ENCODE measurements at places on chromosomes 7 and 10.

GRCh38 chr10:35822316-35822715, 180.2 kb upstream of the FZD8 start:
- no peak overlapping the region for H3K4me3 ChIP-seq
- no peaks in the 10 kb centered on the region for H3K27me3 ChIP-seq
- peaks cover 1% of the 10 kb centered on the region for H3K36me3 ChIP-seq
- DNase-seq = no peak
- H3K27ac ChIP-seq = no peak overlapping the region

DNA sequence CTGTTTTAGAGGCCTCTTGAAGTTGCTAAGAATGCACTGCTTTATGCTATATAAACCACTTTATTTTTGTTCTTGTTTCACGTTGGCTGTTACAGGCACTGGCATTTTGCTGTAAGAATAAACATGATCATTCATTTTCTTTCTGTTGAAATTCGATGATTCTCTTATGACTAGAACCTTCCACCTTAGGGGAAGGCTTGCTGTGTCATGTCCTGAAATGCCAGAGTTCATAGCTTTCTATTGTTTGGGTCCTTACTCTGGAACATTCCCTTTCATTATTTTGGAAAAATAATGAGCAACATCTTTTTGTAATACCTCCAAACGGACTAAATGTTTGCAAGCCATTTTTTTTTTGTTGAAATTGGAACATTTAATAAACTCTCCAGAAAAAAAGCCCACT, 495.1 kb upstream of the POT1 start:
- no peaks in the 10 kb centered on the region for H3K27me3 ChIP-seq
- no peak overlapping the region for H3K27ac ChIP-seq
- DNase-seq = no peak
- no peaks in the 10 kb centered on the region for H3K36me3 ChIP-seq
- H3K4me3 ChIP-seq = no peak overlapping the region

GRCh38 chr7:27678617-27679260, 16.1 kb upstream of the HIBADH start:
- no peak overlapping the region for H3K27ac ChIP-seq
- H3K27me3 ChIP-seq = no peaks in the 10 kb centered on the region
- no peak for DNase-seq
- H3K36me3 ChIP-seq = no peaks in the 10 kb centered on the region

- H3K4me3 ChIP-seq = no peak overlapping the region
- peak; percentile 31 for DNase-seq
- H3K36me3 ChIP-seq = no peaks in the 10 kb centered on the region
Measured at GRCh38 chr7:137656227-137656849, 190.4 kb downstream of the DGKI start.

GRCh38 chr7:134780166-134780828, 863 bp downstream of the CALD1 start:
- H3K27ac ChIP-seq = no peak overlapping the region
- H3K4me1 ChIP-seq = no peaks in the 10 kb centered on the region
- no peak for DNase-seq
- H3K27me3 ChIP-seq = peaks cover 55% of the 10 kb centered on the region
- H3K36me3 ChIP-seq = no peaks in the 10 kb centered on the region

DNA sequence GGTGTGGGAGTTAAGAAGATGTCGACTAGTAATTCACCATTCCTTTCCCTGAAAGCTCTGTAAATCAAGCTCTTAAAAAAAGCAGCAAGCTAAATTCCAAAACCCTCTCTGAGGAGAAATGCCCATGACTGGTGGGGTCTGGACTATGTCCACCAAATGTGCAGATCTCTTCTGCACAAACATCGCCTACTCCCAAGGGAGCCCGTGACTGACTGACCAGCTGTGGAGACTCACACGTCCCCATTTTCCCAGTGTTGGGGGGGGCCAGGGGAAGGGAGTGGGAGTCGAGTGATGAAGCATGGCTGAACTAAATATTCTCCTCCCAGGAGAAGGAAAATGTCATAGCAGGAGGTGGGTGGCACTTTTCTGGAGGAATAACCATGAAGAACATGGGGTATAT, 164.1 kb upstream of the HPS1 start:
- H3K27ac ChIP-seq = no peak overlapping the region
- H3K4me3 ChIP-seq = no peak overlapping the region
- DNase-seq = no peak
- no peaks in the 10 kb centered on the region for H3K4me1 ChIP-seq
- H3K36me3 ChIP-seq = no peaks in the 10 kb centered on the region

DNA sequence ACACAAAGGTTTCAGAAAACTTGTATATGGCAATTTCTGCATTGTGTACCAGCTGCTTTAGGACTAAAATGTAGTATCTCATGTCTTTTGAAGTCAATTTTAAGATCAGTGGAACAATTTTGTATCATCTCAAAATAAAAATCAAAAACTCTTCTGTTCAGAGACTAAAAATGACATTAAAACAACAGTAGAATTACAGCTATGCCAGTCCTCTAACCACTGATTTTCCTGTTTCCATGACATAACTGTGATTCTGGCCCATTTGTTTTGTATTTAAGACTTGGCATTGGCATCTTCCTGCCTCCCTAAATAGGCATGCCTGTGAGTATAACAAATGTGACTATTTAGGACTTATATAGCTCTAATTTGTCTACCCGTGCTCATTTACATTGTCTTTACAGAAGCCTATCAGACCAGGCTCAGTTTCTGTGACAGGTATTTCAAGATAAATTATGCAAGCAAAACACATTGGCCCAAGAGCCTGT, 29.1 kb upstream of the VPS41 start:
- no peak overlapping the region for H3K4me3 ChIP-seq
- H3K4me1 ChIP-seq = no peaks in the 10 kb centered on the region
- peaks cover 35% of the 10 kb centered on the region for H3K27me3 ChIP-seq
- no peak overlapping the region for H3K27ac ChIP-seq

- no peaks in the 10 kb centered on the region for H3K4me1 ChIP-seq
- H3K36me3 ChIP-seq = peaks cover 3% of the 10 kb centered on the region
- no peak overlapping the region for H3K4me3 ChIP-seq
- no peak overlapping the region for H3K27ac ChIP-seq
- H3K27me3 ChIP-seq = peaks cover 21% of the 10 kb centered on the region
Measured at GRCh38 chr10:3698312-3698711, 86.7 kb downstream of the KLF6 start.

DNA sequence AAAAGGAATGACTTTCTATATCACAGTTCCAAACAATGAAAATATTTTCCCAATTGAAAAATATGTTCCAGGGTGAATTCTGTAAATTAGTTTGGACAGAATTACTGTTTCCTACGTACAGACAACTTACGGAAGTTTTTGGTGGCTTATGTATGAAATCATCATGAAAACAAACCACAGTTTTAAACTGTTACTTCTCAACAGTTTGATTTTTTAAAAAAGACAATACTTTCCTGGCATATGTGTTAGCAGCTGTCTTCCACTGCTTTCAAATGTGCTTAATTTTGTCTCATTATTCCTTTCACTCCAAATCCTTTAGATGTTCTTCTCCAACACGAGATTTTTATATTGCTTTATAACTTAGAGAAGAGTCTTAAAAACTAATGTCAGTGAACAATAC, 56.2 kb downstream of the SEMA3A start:
- no peaks in the 10 kb centered on the region for H3K4me1 ChIP-seq
- no peak overlapping the region for H3K4me3 ChIP-seq
- H3K36me3 ChIP-seq = peaks cover 2% of the 10 kb centered on the region
- no peak for DNase-seq
- H3K27me3 ChIP-seq = no peaks in the 10 kb centered on the region

GRCh38 chr7:34371922-34372321, 286.1 kb upstream of the NPSR1 start:
- DNase-seq = no peak
- H3K27me3 ChIP-seq = no peaks in the 10 kb centered on the region
- H3K4me1 ChIP-seq = no peaks in the 10 kb centered on the region
- H3K27ac ChIP-seq = no peak overlapping the region
- H3K36me3 ChIP-seq = no peaks in the 10 kb centered on the region

DNA sequence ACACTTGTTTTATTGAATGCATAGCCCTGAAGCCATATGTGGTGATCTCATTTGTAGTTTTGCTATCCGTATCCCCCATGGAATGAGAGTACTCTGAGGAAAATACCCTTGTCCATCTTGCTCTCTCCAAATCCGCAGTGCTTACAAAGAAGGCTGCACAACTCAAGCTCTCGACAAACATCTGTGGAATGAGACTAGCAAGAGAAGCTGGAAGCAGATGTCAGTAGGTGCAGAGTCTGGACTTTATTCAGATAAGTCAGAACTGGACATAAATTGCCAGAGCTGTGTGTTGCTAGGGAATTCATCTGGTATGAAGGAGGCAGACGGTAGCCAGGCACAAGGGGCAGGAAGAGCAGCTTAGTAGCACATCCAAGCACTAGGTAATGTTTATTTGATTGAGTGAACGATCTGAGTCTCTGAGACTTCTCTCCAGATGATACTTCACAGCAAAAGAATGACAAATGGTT, 1046.2 kb downstream of the XPNPEP1 start:
- no peaks in the 10 kb centered on the region for H3K4me1 ChIP-seq
- no peak overlapping the region for H3K27ac ChIP-seq
- no peak overlapping the region for H3K4me3 ChIP-seq
- no peaks in the 10 kb centered on the region for H3K27me3 ChIP-seq
- peaks cover 2% of the 10 kb centered on the region for H3K36me3 ChIP-seq
- no peak for DNase-seq

DNA sequence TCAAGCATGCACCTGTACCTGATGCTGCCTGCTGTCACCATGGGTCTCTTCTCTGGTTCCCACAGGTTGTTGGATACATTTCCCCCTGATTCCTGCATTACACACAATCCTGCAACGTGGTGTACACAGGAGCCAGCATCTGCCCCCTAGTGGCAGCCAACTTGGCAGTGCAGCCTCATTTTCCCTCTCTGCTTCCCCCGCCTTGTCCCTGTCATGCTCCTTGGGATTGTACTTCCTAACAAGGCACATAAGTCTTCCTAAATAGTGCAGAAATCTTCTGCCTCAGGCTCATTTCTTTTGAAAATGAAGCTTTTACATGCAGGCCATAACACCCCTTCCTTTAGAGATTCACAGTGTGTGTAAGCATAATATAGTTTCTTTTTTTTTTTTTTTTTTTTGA, 387.5 kb downstream of the CCSER2 start:
- no peak overlapping the region for H3K4me3 ChIP-seq
- peaks cover 25% of the 10 kb centered on the region for H3K27me3 ChIP-seq
- H3K4me1 ChIP-seq = no peaks in the 10 kb centered on the region
- no peaks in the 10 kb centered on the region for H3K36me3 ChIP-seq
- DNase-seq = no peak

- no peaks in the 10 kb centered on the region for H3K36me3 ChIP-seq
- no peak for DNase-seq
- no peak overlapping the region for H3K27ac ChIP-seq
- no peaks in the 10 kb centered on the region for H3K4me1 ChIP-seq
- no peak overlapping the region for H3K4me3 ChIP-seq
Measured at GRCh38 chr7:106640368-106641141, 20.4 kb downstream of the CCDC71L start.

DNA sequence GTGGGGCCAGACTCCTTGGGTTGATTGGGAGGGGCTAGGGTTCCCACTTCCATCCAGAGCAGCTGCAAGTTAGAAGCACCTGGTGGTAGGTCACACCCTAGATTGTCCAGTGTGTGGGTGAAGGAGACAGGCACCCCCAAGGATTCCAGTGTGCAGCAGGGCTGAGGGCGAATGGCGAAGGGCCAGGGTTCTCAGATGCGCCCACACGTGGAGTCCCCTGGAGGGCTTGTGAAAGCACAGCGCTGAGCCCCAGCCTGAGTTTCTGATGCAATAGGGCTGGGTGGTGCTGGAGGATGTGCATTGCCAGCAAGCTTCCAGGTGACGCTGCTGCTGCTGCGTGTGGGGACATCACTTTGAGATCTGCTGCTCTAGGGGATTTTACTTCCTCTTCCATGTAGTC, 25.4 kb downstream of the TBATA start:
- H3K4me3 ChIP-seq = no peak overlapping the region
- H3K27ac ChIP-seq = no peak overlapping the region
- no peak for DNase-seq
- H3K4me1 ChIP-seq = peaks cover 9% of the 10 kb centered on the region
- H3K36me3 ChIP-seq = peaks cover 5% of the 10 kb centered on the region
- H3K27me3 ChIP-seq = no peaks in the 10 kb centered on the region

- no peak for DNase-seq
- H3K36me3 ChIP-seq = no peaks in the 10 kb centered on the region
- H3K4me1 ChIP-seq = no peaks in the 10 kb centered on the region
- H3K27me3 ChIP-seq = no peaks in the 10 kb centered on the region
- no peak overlapping the region for H3K4me3 ChIP-seq
Measured at GRCh38 chr10:95319239-95319638, 28.4 kb upstream of the PDLIM1 start.

DNA sequence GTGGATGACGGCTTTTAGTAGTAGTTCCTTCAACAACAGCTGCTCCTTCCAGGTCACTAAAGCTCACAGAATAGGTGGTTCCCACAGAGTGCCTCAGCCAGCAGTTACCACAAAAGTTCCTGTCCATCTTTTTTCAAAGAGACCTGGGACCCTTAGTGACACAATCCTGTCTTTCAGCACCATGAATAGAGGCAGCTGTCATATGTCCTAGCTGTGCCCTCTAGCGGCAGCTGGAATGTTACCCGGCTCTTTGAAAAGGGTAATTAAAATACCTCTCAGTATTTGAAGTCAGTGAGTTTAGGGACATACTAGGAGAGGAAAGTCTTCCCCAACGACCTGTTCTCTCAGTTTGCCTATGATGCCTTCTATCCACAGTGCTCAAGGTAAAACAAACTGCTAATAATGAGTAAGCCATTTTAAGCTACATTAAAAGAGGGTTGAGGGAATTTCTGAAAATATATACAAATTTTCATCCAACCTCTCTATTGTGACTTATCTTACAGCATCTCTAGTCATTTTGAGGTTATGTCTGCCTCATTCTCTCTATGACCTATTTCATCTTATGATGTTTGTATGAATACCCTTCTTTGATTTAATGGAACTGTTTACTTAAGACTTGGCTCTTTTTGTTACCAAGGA, 290.8 kb downstream of the NXPH1 start:
- no peak for DNase-seq
- no peak overlapping the region for H3K4me3 ChIP-seq
- H3K4me1 ChIP-seq = no peaks in the 10 kb centered on the region
- no peak overlapping the region for H3K27ac ChIP-seq
- no peaks in the 10 kb centered on the region for H3K27me3 ChIP-seq
- no peaks in the 10 kb centered on the region for H3K36me3 ChIP-seq

DNA sequence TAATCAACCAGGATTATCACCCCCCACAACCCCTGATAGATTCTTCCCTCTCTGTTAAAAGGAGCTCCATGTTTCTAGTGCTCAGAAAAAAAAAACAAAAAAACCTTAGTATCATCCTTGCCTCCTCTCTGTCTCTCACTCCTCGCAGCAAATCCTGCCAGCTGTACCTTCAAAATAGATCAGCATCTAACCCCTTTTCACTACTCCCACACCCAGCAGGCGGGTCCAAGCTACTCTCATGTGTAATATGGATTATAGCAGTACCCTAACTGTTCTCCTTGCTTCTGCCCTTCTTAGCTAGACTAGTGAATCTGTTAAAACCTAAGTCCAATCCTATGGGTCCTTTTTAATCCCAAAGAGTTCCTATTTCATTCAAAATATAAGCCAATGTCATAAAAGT, 667.4 kb downstream of the MAGI2 start:
- no peaks in the 10 kb centered on the region for H3K27me3 ChIP-seq
- no peaks in the 10 kb centered on the region for H3K36me3 ChIP-seq
- no peak for DNase-seq
- H3K4me3 ChIP-seq = no peak overlapping the region

All from central memory CD8-positive, alpha-beta T cell (primary cell).